ENCODE measurements at places on chromosomes 4 and X.

DNA sequence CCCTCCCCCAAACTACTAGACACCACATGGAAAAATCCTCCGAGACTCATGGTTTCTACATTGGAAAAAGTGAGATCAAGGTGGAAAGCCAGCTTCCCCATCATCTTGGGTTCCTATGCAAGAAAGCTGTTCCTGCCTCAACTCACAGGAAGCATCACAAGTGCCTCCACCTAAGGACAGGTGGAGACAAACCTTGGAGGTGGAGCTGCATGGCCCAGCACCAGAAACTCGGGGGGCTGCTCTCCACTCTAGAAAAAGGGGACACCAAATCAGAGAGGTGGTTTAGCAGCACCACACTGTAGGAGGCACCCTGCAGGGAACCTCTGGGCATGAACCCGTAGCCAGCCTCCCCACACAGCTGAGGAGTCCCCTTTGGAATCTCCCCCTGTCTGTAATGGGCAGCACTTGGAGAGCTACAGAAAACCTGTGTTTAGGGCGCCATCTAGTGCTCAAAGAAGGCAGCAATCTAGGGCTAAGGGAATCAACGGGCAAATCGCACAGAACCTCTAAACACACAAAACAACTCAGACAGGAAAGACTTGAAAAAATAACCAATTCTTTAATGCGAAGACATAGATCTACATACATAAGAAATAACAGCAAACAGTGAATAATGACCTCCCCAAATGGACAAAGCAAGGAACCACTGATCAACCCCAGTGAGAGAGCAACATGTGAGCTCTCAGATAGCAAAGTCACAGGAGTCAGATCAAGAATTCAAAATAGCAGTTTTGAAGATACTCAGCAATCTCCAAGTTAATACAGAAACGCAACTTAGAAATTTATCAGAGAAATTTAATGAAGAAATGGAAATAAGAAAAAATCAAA lies 37.0 kb upstream of the ZBTB33 start:
- peak; percentile 62 for DNase-seq

- DNase-seq: peak; percentile 53
Observed at GRCh38 chr4:22515888-22516541, at the start of gene ADGRA3. Gene ADGRA3, minus strand, starts transcription at chr4:22516066. Its CDS starts 282 bp downstream, at chr4:22515784.

- peak; percentile 75 for DNase-seq
Observed at GRCh38 chr4:42396752-42397634, at the start of gene SHISA3. Gene SHISA3, plus strand, starts transcription at chr4:42397488. Its CDS starts 569 bp downstream, at chr4:42398057.

DNA sequence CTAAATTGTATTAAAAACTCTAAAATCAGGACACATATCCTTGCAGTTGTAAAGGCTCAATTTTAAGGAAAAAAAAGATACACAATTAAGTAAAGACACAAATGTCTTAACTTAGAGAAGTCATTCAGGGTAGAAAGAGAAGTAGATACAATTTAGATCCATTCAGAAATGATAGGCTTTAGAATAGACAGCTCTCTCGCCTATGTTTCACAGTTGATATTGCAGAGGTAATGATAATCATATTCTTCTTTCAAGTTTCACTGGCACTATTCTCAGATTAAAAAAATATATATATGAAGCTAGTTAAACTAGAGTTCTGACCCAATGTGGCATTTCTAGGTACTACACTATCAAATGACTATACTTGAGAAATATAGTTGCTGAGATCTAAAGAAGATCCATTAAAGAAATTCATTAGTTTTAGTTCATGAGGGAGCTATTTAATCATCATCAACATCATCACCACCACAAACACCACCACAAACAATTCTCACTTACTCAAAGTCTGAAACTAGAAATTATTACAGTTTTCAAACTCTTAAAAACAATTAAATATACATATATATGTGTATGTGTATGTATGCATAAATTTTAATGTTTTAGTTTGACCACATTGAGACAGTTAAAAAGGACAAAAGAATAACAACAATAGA lies 93.1 kb downstream of the ANTXR2 start:
- peak; percentile 7 for DNase-seq

DNA sequence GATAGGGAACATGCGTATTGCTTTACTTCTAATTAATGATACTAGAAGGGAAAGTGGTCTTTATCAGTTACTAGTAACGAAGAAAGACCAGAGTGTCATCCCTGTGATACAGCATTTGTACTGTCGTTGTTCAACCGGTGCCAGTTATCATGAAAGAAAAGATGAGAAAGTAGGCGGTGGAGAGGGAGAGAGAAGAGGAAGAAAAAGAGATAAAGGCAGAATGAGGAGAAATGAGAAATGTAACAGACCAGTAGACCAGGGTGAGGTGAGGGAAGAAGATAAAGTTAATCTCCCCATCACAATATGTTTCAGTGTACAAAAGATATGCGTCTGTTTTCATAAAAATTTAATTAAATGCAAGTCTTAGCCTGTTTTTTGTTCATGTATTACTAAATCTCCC lies 135.2 kb upstream of the HPGD start:
- no peak for DNase-seq

GRCh38 chrX:2552621-2553201 lies 51.9 kb upstream of the DHRSX start:
- DNase-seq: no peak

GRCh38 chrX:155766321-155766720 lies 114.8 kb upstream of the VAMP7 start:
- no peak for DNase-seq

DNA sequence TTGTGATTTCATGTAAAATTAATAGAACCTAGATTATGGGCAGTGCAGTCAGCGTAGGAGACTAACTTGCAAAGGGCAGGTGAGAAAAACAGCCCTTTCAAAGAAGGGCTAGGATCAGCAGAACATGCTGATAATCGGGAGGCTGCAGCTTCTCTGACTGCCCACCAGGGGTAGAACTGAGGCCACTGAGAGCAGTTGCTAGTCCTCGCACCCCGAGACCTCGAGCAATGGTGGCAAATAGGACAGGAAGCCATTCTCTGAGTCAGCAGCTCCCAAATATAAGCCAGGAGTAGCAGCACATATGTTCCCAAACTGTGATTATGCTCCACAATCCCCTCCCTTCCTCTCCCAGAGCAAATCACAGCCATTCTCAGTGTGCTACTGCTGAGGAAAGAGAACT lies 186.5 kb downstream of the MSL3 start:
- DNase-seq: no peak

GRCh38 chrX:39652336-39652735 lies 445.4 kb downstream of the BCOR start:
- peak; percentile 17 for DNase-seq

GRCh38 chr4:20576861-20577260 lies 123.4 kb upstream of the PACRGL start:
- DNase-seq: no peak

DNA sequence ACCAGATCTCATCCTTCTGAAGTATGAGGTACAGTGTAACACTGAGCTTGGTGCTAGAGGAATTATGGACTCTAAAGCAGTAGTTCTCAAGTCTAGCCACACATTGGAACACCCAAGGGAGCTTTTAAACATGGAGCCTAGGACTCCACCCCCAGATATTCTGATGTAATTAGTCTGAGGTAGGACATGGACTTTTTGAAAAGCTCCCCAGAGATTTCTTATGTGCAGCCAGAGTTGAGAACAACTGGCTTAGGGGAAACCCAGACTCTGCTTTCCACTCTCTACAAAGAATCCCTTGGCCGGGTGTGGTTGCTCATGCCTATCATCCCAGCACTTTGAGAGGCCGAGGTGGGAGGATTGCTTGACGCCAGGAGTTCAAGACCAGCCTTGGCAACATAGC lies 11.6 kb upstream of the GDPD2 start:
- no peak for DNase-seq

DNA sequence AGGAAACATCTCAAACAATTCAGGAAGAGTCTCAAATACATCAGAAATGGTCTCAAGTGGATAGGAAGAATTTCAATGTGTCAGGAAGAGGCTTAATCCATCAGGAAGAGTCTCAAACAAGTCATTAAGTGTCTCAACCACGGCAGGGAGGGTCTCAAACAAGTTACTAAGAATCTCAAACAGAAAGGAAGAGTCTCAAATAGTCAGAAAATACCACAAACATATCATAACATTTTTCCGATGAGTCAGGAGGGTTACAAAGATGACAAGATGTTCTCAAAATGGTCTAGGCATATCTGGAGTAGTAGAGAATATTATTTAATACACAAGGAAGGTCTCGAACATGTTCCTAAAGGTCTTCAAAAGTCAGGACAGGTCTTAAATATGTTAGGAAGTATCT lies 109.3 kb upstream of the USP9X start:
- DNase-seq: no peak

DNA sequence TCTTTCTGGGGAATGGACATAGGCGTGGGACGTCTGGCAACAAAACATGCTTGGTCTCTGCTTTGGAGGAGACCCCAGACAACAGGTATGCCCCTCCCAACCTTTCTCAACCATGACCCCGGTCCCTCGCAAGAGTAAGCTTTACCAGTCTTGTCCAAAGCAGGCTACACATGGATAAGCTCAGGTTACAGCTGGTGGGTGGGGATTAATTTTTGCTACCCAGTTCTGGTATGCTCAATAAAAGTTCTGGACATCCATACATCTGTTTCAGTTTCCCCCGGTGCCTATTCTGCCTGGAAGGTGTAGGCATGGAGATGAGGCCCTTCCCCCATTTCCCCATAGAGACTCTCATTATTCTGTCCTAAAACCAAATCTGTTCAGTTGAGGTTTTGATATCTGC lies 54.5 kb upstream of the NOCT start:
- DNase-seq: no peak

GRCh38 chr4:60033826-60034225 lies 1166.3 kb upstream of the ADGRL3 start:
- no peak for DNase-seq

DNA sequence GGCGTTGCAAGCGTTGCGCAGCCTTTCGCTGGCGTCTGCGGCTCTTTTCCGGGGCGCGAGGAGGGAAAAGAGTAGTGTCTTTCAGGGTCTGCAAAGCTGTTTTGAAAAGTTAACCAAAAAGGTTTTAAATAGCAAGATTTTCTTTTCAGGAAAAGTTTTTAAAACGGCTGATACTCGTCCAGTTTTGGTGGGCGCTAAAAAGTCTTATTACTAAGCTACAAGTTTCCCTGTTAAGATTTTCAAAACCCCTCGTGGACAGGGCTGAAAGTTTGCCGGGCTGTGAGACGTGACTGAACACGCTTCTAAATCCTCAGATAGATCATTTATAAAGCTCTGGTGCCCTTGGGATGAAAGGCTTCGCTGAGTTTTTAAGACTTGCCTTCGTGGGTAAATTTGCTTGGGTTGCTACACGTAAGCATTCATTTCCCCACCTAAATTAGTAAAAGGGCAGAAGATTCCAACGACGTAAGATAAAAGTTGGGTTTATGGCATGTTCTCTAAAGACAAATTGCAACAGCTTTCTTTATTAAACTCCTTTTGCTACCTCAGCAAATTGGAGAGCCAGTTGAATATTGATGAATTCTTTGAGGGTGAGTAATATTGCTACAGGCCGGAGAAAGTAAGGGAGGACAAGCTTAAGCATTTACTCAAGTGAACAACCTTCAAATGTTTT lies 91.5 kb downstream of the HPRT1 start:
- DNase-seq: no peak

DNA sequence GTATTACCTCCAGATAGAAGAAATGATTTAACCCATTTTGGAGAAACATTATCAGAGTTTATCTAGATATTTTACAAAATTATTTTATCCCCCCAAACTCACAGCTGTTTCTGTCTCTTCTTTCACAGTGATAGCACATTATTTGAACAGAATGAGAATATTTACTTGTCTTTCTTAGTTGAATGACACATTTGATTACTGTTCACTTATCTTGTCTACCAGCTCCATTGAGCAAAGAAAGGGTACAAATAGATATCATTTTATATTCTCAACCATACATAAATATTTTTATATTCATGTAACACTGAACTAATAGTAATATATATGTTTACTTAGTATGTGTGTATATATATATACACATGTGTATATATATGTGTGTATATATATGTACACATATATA lies 364.2 kb downstream of the GALNTL6 start:
- DNase-seq: no peak

DNA sequence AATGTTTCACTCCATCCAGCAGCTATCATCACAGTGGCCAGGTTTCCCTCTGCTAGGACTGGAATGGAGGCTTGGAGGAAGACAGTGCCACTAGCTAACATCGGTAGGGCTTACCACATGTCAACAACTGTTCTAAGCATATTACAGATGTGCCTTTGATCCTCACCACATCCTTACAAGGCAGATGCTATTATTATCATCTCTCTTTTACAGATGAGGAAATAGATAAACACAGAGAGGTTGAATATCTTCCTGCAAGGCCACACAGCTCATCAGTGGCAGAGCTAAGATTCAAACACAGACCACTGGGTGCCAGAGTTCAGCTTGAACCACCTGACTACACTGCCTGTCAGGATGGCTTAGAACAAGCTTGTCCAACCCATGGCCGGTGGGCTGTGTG lies 47.4 kb downstream of the MAMLD1 start:
- no peak for DNase-seq

DNA sequence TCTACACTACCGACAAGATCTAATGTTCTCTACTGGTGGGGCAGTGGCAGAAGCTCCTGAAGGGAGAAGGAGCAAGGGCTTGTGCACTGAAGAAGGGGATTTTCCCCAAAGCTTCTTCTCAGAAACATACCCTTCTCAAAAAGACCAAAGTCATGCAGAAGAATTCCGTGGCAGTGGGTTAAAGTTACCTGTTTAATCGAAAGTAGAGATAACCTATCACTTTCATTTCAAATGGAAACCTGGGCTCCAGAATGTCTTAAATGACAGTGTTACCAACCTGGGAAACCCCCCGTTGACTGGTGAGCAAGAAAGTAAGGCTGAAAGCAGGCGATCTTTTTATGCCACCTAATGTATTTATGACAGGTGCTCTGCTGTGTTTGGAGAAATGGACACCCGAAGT lies 92.5 kb upstream of the TEX13D start:
- DNase-seq: no peak

DNA sequence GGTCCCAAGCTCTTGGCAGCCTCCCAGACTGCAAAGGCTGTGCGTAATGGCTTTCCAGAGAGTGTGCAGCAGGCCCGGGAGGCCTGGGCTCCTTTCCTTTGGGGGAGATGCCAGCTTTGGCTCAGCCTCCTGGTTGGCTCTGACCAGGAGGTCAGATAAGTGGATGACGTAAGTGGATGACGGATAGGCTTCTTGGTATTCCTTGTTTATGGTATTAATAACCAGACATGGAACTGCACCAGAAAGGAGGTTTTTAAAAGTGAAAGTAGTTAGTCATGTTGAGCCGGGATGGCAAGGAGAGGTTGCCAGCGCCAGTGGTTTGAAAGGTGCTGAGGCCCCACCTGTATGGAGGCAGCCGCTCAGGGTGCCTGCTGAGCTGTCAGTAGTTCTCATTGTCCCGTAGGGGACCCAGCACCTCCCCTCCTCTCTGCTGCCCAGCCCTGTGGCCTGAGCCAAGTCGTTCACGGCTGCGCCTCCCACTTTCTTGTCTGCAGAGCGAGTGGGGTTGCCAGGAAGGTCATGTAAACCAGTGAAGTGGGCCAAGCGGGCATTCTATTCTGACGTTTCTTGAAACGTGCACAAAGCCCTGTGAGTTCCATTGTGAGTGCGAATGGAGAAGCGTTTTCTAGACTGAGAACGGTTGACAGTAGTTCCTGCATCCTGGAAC lies 28.7 kb upstream of the STOX2 start:
- DNase-seq: no peak
